Cardiac muscle cell (in vitro differentiated cells and primary cell): ENCODE measurements at places on chromosomes 13 and 19.

DNA sequence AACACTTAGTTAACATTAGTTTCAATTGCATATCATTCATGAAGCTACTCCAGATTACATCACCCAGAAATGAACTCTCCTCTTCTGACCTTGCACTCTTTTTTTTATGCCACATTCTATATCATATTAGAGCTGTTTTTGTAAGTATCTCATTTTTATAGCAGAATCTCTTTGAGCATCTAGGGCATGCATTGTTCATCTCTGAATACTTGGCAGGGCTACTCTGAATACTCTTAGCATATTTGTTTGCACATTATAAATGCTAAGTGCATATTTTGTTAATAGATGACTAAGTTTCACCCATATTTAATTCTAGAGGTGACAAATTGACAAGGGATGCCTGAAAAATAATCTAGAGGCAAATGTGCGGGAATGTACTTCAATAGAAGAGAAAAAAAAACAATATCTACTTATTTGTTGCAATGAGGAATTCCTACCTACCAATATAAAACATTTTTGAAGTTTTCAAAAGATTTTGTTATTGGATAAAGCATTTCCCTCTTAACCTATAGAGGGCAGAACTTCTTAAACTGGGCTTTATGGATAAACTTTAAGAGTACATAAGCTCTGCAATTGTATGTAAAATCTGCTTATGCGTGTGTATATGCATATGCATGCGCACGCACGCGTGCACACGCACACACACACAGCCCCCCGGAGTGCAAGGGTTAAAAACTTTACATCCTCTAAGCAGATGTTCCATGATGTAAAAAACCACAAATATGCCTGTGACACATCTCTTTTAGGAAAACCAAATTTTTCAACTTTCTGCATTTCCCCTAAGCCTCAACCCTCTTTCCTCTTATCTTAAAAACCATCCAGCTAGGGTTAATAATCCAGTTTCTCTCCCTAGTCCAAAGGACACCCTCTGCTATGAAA is 73.0 kb upstream of the OXGR1 start:
- H3K4me1 ChIP-seq = no peaks in the 10 kb centered on the region
- H3K27ac ChIP-seq = no peak overlapping the region
- H3K4me3 ChIP-seq = no peak overlapping the region
- peak; percentile 51 for DNase-seq
- H3K27me3 ChIP-seq = no peaks in the 10 kb centered on the region

DNA sequence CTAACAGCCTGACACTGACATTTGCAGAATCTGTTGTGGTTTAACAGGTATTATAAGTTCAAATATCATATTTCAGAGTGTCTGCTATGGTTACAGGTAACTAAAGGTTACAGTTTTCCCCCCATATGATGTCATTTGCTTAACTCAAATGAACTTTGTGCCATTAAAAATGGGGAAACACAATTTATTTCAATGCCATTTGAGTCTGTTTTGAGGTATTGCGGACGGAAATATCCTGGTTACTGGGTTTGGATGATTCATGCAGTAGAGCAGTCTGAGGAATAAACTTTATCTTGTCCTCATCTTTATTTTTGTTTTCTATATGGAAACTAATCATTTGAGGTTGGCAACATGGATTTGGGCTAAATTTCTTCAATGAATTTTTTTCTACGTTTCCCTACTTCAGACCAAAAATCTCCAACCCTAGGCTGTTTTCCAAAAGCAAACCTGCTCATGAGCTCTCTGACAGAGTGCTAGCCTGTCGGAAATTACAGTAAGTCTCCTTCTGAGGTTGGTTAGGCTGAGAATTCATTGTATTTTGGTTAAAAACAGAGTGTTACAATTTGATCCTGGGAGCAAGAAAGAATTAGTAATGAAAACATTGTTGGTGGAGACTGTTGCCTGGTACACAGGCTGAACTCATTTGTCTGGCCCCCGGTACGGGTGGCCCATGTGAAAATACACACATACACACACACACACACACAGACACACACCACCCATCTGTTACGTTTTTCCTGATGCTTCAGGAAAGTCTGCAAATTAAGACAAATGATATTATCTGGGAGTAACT is 66.1 kb downstream of the AKAP11 start:
- no peaks in the 10 kb centered on the region for H3K27me3 ChIP-seq
- H3K36me3 ChIP-seq = no peaks in the 10 kb centered on the region
- no peaks in the 10 kb centered on the region for H3K4me1 ChIP-seq
- no peak for DNase-seq
- H3K4me3 ChIP-seq = no peak overlapping the region
- H3K27ac ChIP-seq = no peak overlapping the region

- peak overlapping the region; percentile 63 for H3K4me3 ChIP-seq
- DNase-seq = no peak
- no peaks in the 10 kb centered on the region for H3K27me3 ChIP-seq
- peak overlapping the region; percentile 77 for H3K27ac ChIP-seq
Measured at GRCh38 chr19:48994035-48994386, 324 bp downstream of the RUVBL2 start.

DNA sequence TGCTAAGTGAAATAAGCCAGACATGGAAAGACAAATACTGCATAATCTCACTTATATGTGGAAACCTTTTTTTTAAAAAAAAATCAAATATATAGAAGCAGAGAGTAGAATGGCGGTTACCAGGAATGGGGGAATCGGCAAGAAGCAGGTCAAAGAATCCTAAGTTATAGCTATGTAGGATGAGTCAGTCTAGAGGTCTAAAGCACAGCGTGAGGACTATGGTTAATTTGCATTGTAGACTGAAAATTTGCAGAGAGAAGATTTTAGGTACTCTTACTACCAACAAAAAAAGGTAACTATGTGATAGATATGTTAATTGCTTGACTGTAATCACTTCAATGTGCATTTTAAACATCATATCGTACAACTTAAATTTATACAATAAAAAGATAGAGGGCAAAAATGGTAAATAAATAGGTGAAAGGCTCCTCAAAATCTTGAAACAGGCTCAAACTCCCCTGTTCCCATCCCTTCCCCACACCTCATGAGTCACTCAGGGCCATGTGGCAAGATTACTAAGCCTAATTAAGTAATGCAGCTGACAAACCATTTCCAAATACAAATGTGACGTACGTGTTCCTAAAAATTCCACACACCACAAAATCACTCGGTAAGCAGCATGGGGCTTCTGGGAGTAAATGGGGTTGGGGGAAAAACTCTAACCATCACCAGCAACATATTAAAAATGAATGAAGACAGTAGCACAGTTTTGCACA is 159.0 kb downstream of the USP12 start:
- H3K27me3 ChIP-seq = peaks cover 1% of the 10 kb centered on the region
- no peaks in the 10 kb centered on the region for H3K4me1 ChIP-seq
- H3K36me3 ChIP-seq = no peaks in the 10 kb centered on the region
- H3K27ac ChIP-seq = no peak overlapping the region
- H3K4me3 ChIP-seq = no peak overlapping the region

- DNase-seq = no peak
- H3K27me3 ChIP-seq = no peaks in the 10 kb centered on the region
- no peak overlapping the region for H3K27ac ChIP-seq
Measured at GRCh38 chr19:53004242-53004641, 9.5 kb upstream of the ERVV-1 start.

GRCh38 chr13:82878536-82878935 is 1003.7 kb downstream of the SLITRK1 start:
- no peaks in the 10 kb centered on the region for H3K36me3 ChIP-seq
- DNase-seq = no peak
- H3K27me3 ChIP-seq = no peaks in the 10 kb centered on the region
- no peaks in the 10 kb centered on the region for H3K4me1 ChIP-seq

GRCh38 chr19:54416695-54417491 is 1.6 kb downstream of the TTYH1 start:
- H3K4me3 ChIP-seq = no peak overlapping the region
- H3K4me1 ChIP-seq = peaks cover 15% of the 10 kb centered on the region
- H3K27me3 ChIP-seq = peaks cover 69% of the 10 kb centered on the region
- no peak for DNase-seq

DNA sequence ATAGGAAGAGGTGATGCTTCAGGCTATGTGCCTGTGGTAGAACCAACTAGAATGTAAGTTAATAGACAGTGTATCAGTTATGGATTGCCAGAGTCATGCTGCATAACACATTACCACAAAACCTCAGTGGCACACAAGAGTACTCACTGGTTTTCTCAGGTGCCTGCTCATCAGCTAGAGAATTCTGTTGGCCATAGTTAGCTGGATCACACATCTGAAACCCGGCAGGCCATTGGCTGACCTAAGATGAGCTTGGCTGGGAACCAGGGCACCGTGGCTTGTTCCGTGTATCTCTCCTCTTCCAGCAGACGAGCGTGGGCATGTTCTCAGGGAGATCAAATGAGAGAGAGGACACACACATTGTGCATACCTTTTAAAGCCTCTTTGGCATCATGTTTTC is 76.7 kb downstream of the TEX26 start:
- H3K4me1 ChIP-seq = no peaks in the 10 kb centered on the region
- no peak overlapping the region for H3K27ac ChIP-seq
- DNase-seq = peak; percentile 7
- no peaks in the 10 kb centered on the region for H3K36me3 ChIP-seq

- H3K27ac ChIP-seq = no peak overlapping the region
- no peaks in the 10 kb centered on the region for H3K36me3 ChIP-seq
- no peaks in the 10 kb centered on the region for H3K4me1 ChIP-seq
- DNase-seq = no peak
- H3K27me3 ChIP-seq = no peaks in the 10 kb centered on the region
Measured at GRCh38 chr13:33730619-33731018, 87.3 kb upstream of the RFC3 start.

DNA sequence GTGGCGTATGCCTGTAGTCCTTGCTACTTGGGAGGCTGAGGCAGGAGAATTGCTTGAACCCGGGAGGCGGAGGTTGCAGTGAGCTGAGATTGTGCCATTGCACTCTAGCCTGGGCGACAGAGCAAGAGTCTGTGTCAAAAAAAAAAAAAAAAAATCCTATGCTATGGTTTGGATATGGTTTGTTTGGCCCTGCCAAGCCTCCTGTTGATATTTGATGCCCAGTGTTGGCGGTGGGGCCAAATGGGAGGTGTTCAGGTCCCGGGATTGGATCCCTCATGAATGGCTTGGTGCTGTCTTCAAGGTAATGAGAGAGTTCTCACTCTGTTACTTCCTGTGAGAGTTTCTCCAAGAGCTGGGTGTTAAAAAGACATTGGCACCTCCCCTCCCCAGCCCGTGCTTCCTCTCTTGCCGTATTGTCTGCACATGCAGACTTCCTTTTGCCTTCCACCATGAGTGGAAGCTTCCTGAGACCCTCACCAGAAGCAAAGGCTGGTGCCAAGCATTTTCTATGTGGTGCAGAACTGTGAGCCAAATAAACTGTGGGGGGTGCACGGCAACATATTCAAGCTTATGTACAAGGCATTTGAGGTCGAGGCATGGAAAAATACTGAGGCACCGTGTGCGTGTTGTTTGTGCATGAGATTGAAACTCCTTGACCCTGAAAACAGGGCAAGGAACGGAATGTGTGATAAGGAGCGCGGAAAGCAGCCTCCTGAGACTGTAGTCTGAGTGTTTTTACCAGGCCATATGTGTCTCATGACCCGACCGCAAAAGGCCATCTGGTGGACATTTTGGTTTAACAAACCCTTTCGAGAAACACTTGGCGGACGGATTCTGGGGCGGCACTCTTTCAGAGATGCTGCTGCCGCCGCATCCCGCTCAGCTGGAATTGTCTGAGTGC is 7.3 kb downstream of the SIGLEC9 start:
- no peaks in the 10 kb centered on the region for H3K4me1 ChIP-seq
- H3K27ac ChIP-seq = no peak overlapping the region
- peak; percentile 44 for DNase-seq
- H3K27me3 ChIP-seq = no peaks in the 10 kb centered on the region
- H3K36me3 ChIP-seq = no peaks in the 10 kb centered on the region

DNA sequence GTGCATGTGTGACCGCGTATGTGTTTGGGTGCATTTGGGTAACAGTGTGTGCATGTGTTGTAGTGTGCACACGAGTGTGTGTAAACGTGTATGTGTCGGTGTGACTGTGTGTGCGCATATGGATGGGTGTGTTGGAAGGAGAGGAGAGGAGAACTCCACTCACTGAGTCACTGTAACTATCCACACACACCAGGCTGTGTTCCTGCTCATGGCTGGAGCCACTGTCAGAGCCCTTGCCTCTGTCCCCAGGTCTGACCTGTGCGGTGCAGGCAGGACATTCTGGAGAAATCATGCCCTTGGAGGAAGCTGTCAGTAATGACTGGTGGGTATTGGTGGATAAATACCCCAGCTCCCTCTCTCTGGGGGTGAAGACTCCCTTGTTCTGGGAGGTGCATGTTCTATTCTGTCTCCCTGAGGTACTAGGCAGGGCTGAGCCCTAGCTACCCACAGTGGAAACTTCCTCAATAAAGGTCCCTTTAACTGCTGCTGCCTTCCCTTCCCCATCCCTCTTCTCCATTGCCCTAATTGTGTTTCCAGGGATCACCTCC is 48.4 kb downstream of the CYP4F22 start:
- H3K27me3 ChIP-seq = no peaks in the 10 kb centered on the region
- no peaks in the 10 kb centered on the region for H3K4me1 ChIP-seq
- H3K36me3 ChIP-seq = no peaks in the 10 kb centered on the region
- H3K27ac ChIP-seq = no peak overlapping the region
- no peak overlapping the region for H3K4me3 ChIP-seq

- H3K36me3 ChIP-seq = no peaks in the 10 kb centered on the region
- no peaks in the 10 kb centered on the region for H3K4me1 ChIP-seq
- DNase-seq = no peak
- no peak overlapping the region for H3K4me3 ChIP-seq
- no peaks in the 10 kb centered on the region for H3K27me3 ChIP-seq
Measured at GRCh38 chr13:54210397-54211049, 1181.9 kb downstream of the OLFM4 start.

GRCh38 chr13:75021151-75021550 is 460.8 kb downstream of the TBC1D4 start:
- H3K4me1 ChIP-seq = no peaks in the 10 kb centered on the region
- no peaks in the 10 kb centered on the region for H3K36me3 ChIP-seq
- H3K4me3 ChIP-seq = no peak overlapping the region
- DNase-seq = no peak
- H3K27ac ChIP-seq = no peak overlapping the region

DNA sequence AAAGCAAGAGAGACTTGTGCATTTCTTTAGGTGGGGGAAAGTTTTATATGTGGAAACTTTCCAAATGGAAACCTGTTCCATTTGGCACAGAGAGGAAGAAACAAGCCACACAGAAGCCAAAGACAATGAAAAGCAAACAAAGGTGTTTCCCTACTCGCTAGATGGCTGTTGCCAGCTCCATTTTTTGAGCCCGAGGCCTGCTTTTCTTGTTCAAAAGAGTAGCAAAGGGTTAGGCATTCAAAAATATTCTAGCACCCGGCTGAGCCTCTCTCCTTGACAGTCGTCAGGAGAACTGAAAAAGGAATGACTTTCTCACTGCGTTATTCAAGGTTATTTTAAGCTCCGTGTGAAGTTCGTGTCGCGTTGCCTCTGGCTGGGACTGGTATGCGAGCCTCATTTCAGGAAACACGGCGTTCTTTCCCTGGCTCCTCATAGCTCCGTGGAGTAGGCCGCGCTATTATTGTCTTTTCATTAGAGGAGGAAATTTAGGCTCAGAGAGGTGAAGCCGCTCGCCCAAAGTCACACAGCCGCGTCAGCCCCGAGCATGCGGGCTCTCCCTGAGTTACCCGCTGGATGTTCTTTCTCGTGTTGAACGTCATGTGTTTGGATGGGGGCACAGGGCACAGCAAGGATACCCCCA is 7.6 kb downstream of the TRPM4 start:
- H3K4me3 ChIP-seq = no peak overlapping the region
- H3K27me3 ChIP-seq = no peaks in the 10 kb centered on the region
- peak overlapping the region; percentile 100 for H3K27ac ChIP-seq
- H3K36me3 ChIP-seq = peaks cover 6% of the 10 kb centered on the region

GRCh38 chr19:38624822-38625221 is 5.8 kb downstream of the EIF3K start:
- no peaks in the 10 kb centered on the region for H3K27me3 ChIP-seq
- no peak for DNase-seq
- no peak overlapping the region for H3K4me3 ChIP-seq
- H3K27ac ChIP-seq = no peak overlapping the region
- H3K4me1 ChIP-seq = peaks cover 3% of the 10 kb centered on the region
